ENCODE measurements at places on chromosomes 4 and X. TPM values are rescaled to one million over a fixed set of nuclear protein-coding genes. Genes with fewer than 3 reads are reported as not detected.

DNA sequence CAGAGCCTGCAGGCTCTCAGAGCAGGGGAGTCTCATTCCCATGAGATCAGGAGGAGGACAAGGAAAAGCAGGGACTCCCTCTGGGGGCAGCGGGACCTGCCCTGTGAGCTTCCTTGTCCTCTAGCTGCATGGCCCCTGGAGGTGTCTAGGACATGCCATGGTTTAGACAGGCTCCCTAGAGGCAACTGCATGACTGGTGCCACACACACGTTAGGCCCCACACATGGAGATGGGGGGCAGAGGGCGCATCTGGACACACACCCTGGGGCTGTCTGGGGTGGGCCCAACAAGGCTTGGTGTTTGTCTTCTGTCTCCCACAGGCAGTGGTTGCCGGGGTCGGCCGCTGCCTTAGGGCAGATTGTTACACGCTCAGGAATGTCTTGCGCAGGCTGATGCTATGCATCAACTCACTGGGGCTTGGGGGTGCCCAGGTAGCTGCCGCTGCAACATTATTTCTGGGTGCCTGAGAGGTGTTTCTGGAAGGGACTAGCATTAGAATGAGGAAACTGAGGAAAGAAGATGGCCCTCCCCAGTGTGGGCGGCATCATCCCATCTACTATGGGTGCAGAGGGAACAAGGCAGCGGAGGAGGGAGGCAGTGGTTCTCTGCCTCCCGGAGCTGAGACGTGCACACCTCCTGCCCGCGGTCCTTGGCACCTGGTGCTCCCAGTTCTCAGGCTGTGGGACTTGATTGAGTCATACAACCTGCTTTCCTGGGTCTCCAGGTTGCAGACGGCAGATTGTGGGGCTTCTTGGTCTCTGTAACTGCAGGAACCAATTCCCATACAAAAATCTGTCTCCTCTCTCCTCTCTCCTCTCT lies 32.1 kb upstream of the GPR78 start:
- DNase-seq: no peak

DNA sequence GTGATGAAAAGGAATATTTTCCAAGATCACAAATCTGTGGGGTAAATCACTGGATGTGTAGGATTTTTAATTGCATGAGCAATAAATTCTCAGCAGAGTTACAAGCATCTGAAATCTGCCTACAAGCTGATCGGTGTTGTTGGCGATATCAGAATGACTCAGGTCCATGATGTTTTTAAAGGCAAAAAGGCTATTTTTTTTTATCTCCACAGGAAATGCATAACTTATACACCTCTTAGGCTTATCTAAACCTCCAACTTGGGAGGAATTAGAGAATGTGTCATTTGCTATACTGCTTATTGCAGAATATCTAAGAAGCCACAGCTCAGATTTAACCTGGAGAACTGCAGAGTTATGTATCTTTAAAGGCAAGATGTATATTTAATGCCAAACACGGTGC lies 61.6 kb downstream of the KIT start:
- no peak for DNase-seq

- DNase-seq: no peak
These were observed 49.0 kb downstream of the PRDM5 start for GRCh38 chr4:120873554-120873953.

Gene WDR17
- total RNA-seq: 1.6 TPM

All from SJCRH30 (cell line).